ENCODE measurements at places on chromosomes 11 and 22.
A peak's percentile ranks its signal among the peaks of the same experiment; 100 is the strongest.

DNA sequence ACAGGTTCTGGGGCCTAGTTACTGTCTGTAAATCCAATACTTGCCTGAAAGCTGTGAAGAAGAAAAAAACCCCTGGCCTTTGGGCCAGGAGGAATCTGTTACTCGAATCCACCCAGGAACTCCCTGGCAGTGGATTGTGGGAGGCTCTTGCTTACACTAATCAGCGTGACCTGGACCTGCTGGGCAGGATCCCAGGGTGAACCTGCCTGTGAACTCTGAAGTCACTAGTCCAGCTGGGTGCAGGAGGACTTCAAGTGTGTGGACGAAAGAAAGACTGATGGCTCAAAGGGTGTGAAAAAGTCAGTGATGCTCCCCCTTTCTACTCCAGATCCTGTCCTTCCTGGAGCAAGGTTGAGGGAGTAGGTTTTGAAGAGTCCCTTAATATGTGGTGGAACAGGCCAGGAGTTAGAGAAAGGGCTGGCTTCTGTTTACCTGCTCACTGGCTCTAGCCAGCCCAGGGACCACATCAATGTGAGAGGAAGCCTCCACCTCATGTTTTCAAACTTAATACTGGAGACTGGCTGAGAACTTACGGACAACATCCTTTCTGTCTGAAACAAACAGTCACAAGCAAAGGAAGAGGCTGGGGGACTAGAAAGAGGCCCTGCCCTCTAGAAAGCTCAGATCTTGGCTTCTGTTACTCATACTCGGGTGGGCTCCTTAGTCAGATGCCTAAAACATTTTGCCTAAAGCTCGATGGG lies 13.5 kb downstream of the PIK3IP1 start:
- DNase-seq: no peak

DNA sequence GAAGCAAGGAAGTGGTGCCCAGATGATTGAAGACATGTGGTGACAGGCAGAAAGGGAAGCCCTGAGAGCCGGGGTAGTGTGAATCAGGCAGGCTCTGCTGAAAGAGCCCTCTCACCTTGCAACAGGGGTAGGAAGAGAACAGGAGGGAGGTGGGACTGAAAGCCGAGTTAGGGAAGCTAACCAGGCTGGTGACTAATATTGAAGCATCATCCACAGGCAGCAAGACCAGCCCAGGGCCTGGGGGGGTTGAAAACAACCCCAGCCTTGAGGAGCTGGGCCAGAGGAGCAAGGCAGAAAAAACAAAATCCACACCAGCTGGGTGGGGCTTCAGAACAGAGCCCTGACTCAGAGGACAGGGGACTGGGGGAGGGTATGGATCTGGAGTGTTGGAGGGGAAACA lies 35.0 kb upstream of the CRTAM start:
- DNase-seq: no peak

DNA sequence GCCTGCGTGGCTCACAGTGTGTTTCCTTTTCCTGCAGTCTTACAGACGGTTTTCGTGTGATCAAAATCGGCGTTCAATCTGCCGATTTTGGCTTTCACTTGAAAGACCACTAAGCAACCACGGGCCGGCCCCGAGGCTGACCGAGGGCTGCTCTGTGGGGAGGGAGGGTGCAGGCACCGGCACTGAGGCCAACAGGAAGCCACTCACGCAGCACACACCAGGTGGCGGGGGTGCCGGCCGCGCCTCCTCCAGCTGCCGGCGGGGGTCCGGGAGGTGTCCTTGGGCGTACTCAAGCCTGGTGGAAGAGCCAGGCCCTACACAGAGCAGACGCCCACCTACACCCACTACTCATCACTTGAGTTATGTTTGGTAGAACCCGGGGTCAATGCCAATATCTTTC lies 14.3 kb downstream of the TOLLIP start:
- DNase-seq: no peak

DNA sequence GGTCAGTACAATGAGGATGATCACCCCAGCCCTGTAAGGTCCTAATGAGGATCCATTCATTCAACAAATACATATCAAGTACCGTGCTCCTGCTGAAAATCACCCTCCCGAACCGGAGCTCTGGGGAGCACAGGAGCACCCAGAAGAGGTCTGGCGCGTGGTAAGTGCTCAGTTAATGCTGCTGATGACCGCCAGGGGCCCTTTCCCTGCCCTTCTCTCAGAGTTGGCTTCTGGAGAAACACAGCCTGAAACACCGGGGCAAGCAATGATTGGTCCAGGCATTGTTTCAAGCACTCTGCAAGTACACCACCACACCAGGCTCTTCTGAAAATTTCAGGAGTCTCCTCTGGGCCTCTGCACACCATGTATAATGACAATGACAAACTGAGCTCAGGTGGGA lies 3.8 kb upstream of the CCDC86 start:
- no peak for DNase-seq

DNA sequence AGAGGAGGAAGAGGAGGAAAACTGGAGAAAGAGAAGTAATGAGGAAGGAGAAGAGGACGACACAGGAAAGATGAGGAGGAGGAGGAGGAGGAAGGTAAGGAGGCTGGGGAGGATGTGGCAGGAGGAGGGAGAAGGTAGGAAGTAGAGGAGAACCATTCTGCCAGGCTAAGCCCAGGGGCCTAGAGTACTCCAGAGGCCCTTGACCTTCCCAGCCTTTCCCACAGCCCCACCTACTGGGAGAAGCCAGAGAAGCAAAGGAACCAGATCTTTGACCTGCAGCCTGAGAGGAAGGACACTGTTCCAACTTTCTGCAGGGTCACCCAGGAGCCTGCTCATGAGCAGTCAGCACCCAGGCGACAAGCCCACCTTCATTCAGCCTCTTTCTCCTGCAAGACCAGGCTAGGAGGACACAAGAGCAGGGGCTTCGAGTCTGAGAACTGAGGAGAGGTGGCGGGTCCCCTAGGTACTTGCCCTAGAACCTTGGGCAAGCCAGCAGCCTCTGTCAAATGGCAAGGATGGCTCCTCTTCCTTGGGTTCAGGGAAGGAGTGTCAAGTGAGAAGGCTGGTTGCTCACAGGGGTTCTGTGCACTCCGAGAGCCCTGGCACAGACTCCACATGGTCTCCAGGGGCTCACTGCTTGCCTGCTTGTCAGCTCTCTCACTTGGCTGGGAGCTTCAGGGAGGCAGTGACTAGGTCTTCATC lies 27.9 kb upstream of the OAF start:
- no peak for DNase-seq

DNA sequence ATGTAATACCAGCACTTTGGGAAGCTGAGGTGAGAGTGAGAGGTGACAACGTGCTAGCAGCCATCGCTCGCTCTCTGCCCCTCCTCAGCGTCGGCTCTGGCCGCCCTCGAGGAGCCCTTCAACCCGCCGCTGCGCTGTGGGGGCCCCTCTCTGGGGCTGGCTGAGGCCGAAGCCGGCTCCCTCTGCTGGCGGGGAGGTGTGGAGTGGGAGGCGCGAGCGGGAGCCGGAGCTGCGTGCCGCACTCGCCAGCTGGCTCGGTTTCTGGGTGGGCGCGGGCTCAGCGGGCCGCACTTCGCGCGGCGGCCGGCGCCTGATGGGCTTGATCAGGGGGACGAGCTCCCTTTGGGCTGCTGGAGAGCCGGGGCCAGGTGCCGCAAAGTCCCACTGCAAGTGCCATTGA lies 98.9 kb upstream of the UBASH3B start:
- no peak for DNase-seq

- DNase-seq: no peak
These were observed 11.5 kb upstream of the FTH1 start for GRCh38 chr11:61978703-61979661.

- DNase-seq: no peak
These were observed 1.6 kb downstream of the OR10A2 start for GRCh38 chr11:6864438-6864837.

GRCh38 chr22:24693379-24693778 lies 81.1 kb downstream of the PIWIL3 start:
- no peak for DNase-seq

GRCh38 chr11:45997599-45997998 lies 75.1 kb downstream of the LARGE2 start:
- no peak for DNase-seq

DNA sequence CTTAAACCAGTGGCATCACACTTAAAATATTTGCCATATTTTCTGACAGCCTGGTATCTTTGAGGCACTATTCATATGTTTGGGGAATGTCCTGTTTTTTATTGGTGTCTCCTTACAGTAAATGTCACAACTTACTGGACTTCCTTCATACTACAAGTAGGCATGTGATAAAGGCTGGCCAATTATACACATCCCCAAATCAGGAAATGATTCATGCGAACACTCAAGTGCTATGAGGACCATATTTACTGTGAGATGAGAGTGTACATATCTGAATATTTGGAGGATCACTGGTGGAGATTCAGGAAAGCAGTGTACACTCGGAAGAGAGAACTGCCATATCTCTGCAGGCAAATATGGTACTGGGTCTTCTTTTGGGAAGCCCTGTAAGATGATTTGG lies 913.8 kb upstream of the CHORDC1 start:
- no peak for DNase-seq

DNA sequence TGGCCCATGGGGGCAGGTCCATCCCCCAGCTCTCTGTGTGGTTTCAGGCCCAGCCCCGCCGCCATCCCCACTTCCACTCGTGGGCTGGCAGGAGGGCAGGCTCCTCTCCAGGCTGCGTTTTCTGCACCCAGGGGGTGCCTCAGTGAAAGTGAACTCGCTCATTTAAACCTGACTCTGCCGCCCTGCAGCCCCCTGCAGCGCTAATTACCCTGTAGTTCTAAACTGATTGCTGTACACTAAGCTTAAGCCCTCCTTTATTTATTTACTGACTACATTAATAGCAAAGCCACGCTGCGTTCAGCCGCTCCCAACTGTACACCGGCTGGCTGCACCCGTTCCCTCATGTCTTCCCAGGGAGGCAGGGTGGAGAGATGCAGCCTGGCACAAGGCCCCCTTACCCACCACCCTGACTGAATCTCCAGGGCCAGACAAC lies 36.6 kb upstream of the NNMT start:
- DNase-seq: no peak

DNA sequence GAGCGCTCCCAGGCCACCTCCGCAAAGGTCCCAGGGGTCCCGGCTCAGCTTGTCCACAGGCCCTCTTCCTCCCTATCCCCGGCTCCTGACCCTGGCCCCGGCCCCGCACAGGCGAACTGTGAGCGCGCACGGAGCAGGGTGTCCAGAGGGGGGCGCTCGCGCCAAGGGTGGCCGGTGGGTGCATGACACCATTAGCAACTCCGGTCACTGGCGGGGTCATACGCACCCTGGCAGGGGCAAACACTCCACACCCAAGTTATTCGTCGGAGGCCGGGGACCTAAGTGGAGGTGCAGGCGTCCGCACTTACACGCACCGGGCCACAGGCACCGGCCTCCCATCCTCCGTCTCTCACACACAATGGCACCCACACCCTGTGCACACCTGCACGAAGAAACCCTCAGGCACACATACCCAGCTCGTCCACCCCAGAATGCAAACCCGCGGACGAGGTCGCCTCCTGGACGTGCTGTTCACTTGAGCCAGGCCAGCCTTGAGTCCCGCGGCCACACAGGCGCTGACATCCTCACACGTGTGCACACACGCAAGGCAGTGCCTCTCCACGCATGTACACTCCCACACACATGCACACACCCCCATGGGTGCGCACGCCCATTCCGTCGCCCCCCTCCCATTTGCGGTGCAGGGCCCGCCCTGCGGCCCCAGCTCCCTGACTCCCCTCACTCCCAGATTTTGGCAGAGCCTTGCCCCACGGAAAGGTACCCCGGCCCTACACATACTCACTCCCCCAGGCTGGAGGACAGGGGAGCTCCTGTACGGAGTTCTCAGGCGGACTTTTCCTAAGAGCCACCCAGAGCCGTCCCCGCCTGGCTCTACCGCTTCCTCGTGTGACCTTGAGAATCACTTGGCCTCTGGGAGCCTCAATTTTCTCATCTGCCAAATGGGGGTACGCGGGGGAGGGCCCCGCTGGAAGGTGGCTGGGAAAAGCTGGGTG lies at the start of gene RASGRP2:
RASGRP2 (minus strand) TSS at position 552 of the 953 bp plus-strand sequence. CDS start 1,276 bp downstream, outside the sequence.
- no peak for DNase-seq

DNA sequence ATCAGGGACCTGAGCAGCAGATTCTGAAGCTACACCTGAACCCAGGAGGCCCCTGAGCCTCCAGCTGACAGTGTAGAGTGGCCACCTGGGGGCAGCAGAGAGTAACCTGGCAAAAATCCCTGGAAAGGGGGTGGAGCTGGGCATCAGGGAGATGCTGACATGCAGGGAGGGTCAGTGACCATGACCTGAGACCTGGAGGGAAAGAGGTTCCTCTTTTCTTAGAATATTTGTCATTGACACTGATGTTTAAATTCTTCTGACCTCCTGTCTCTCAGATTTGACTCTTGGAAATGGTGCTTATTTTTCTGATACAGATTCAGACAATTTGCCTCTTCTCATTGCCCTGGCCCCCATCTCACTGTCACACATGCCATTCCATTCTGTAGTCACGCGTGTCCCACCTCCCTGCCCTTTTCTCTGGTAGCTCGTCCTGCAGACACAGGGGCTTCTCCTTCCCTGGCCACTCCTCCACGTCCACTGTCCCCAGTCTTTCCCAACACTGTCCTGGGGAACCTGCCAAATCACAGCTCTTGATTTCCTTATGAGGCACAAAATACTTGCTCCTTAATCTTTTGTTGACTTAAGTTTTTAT lies 117.2 kb upstream of the IGLL5 start:
- peak; percentile 4 for DNase-seq

DNA sequence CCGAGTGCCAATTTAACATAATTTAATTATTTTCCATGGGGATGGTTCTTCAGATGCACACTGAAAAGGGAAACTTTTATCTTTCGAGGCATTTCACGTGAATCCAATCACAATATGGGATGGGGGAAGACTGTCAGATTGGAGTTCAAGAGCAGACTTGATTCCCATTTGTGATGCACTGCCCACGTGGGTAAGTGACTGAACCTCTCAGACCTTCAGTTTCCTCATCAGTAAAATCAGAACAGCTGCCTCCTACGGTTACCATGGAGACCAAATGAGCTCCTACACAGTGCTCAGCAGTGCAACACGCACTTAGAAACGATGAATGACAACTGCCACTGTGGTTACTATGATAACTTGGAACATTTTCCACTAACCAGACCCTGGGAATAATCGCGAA lies 21.7 kb downstream of the KIAA0930 start:
- no peak for DNase-seq

DNA sequence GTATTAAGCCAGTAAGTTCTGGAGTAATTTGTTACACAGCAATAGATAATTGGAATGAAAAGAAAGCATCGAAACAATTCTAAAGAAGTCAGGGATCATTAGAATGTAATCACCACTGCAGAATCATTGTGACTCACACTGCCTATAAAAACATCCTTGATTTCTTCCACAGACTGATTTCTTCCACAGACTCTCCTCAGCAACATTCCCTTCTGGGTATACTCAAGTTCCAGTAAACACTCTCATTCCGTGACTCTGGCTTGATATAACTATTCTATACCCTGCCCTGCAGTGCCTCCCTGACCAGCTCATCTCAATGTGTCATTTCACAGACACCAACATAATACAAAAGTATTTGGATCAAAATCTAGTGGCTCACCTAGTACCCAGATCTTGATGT lies 120.5 kb downstream of the BBOX1 start:
- DNase-seq: no peak

DNA sequence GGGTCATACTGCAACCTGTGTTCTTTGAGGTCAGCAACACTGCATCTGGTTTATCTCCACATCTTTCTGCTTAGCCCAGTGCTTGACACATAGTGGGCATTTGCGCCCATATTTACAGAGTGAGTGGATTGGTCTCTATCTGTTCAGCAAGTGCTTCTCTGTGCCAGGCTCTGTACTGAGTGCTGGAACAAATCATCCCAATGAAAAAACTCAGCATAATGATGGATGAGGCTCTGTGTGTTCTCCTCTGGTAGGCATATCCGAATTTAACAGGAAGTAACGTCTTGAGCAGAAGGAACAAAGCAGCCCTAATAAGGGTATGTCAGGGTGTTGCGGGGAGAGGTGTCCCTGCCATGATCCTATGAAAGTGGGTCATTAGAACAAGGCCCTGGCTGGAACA lies 46.0 kb downstream of the MCM5 start:
- no peak for DNase-seq

GRCh38 chr11:10878408-10879214 lies 20.8 kb upstream of the ZBED5 start:
- peak; percentile 25 for DNase-seq

Data from NCI-H187 treated with DMSO at 0.1 percent for 48 hours (cell line).